ENCODE measurements at places on chromosomes 5 and 9. TPM values are rescaled to one million over a fixed set of nuclear protein-coding genes. Genes with fewer than 3 reads are reported as not detected.

DNA sequence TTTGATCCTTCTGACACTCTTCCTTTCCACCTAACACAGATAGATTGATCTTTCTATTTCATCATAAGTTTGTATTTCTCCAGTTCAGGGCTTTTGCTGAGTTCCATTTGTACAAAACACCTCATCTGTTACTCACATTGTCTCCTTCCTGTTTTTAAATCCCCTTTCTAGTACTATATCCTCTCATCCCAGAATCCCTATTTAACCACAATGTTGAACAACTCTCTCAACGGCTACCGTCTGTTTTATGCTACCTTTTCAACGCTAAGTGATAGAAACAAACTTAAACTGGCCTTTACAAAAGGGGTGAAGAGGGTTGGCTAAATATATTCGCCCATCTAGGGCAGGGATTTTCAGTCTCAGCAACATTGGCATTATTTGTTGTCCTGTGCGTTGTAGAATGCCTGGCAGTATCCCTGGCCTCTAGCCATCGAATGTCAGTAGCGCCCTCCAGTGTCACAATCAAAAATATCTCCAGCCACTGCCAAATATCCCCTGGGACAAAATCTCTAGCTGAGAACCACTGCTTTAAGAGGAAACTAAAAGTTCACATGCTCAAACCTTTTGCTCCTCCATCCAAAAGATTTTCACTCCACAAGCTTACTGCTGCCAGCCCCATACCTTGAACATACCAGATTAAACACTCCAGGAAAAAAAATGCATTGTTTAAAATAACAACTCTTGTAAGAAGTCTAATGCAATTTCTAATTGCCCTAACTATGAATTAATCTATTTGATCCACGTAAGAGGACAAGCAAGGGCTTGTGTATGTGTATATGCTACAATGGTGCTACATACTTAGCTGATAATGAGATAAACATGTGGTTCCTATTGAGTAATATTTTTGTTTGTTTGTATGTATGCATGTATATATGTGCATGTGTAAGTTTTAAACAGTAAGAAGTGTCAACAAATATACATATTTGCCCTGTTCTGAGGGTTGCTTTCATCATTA, 344.0 kb downstream of the PTPRD start:
- H3K36me3 ChIP-seq = no peaks in the 10 kb centered on the region
- peak; percentile 12 for DNase-seq
- H3K4me3 ChIP-seq = no peak overlapping the region

DNA sequence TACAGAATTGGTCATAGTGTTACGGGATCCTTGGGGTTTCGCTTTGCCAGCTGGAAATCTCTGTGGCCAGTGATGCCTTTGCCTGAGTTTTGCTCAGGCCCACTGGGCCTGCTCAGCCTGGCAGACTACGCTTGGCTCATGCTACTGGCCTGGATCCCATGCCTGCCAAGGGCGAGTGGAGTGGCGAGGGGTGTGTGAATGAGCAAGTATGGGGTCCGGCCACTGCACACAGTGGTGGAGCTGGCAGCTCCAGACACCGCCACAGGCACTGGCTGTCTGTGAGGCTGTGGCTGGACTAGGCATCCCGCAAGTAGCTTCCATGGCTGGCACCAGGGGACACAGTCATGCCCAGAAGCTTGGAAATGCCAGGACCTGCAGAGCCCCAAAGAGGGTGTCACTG, 240.3 kb downstream of the ARRDC3 start:
- peaks cover 15% of the 10 kb centered on the region for H3K4me1 ChIP-seq
- H3K4me3 ChIP-seq = no peak overlapping the region
- H3K36me3 ChIP-seq = no peaks in the 10 kb centered on the region
- H3K27ac ChIP-seq = no peak overlapping the region
- no peaks in the 10 kb centered on the region for H3K27me3 ChIP-seq
- DNase-seq = no peak

GRCh38 chr5:151475388-151475787, 28.0 kb downstream of the SLC36A1 start:
- no peak overlapping the region for H3K4me3 ChIP-seq
- no peaks in the 10 kb centered on the region for H3K36me3 ChIP-seq
- peaks cover 19% of the 10 kb centered on the region for H3K4me1 ChIP-seq
- DNase-seq = no peak
- no peak overlapping the region for H3K27ac ChIP-seq

DNA sequence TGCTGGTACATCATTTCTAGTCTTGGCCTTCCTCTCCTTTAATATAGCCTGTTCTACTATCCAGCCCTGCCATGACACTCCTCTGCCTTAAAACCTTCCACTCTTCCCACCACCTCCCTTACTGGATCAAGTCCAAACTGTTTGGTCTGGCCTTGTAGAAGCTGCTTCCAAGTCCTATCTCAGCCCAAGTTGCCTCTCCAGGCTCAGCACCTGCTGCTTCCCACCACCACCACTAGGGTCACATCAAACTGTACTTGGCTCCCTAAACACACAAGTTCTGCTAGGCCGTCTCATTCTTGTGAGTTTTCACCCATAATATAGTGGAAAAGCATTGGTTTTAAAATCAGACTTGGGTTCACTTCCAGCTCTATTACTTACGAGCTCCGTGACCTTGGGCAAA, 1.4 kb downstream of the NDUFA8 start:
- peaks cover 3% of the 10 kb centered on the region for H3K4me1 ChIP-seq
- no peaks in the 10 kb centered on the region for H3K36me3 ChIP-seq
- H3K4me3 ChIP-seq = 0 out of 2 replicates have a peak overlapping the region, but pooled peaks have one; percentile 4
- no peak overlapping the region for H3K27ac ChIP-seq
- no peaks in the 10 kb centered on the region for H3K27me3 ChIP-seq

GRCh38 chr5:158154226-158155005, 295.5 kb upstream of the CLINT1 start:
- H3K4me1 ChIP-seq = peaks cover 22% of the 10 kb centered on the region
- no peak overlapping the region for H3K4me3 ChIP-seq
- no peak overlapping the region for H3K27ac ChIP-seq

DNA sequence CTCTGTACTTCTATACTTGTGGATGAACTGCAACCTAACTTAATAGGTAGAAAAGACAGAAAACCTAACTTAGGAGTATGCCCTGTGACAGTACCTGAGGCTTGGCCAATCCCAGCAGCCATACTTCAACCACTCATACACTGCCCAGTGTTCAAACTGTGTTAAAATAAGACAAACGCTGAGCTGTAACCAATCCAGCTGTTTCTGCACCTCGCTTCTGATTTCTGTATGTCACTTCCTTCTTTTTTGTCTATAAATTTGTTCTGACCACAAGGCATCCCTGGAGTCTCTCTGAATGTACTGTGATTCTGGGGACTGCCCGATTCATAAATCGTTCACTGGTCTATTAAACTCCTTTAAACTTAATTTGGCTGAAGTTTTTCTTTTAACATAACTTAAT, 41.4 kb downstream of the AUH start:
- no peak overlapping the region for H3K27ac ChIP-seq
- no peaks in the 10 kb centered on the region for H3K36me3 ChIP-seq
- no peaks in the 10 kb centered on the region for H3K4me1 ChIP-seq

Gene SLC25A2
- not detected for total RNA-seq

DNA sequence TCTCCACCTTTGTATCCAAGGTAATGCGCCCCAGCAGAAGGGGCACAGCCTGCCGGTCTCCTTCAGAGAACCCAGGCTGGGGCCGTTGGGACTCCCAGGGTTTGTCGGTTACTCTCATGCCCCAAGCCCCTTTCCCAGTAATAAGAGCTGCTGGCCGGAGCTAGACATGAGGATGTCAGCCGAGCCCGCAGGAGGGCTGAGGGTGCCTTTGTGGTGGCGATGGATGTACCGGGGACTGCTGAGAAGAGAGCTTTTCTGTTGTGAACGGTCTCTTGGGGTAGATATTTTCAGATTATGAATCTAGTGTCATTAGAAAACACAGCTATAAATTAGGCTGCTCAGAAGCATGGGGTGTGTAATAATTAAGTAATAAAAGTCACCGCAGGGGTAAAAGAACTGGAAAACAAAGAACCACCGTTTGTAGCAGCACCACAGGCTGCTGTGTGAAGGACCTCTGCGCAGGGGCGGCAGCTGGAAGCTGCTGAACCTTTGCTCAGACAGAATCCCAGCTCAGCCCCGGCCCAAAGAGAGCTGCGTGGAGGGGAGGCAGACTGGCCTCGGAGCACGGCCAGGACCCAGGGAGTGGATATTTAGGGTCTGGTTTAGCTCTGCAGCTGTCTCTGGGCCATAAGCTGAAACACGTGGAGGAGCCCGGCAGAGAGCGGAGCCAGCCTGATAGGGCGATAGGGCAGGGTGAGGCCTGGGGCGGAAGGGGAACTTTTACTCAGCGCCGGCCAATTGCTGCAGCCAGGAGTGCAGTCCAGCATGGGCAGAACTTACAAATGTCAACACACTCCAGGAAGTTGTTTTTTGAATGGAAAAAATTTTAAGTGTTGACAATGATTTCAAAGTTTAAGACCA, 50.5 kb upstream of the BARHL1 start:
- H3K36me3 ChIP-seq = no peaks in the 10 kb centered on the region
- no peaks in the 10 kb centered on the region for H3K4me1 ChIP-seq
- H3K27me3 ChIP-seq = peaks cover 21% of the 10 kb centered on the region
- no peak overlapping the region for H3K4me3 ChIP-seq

Gene CLK4
- total RNA-seq = 19.0 TPM

DNA sequence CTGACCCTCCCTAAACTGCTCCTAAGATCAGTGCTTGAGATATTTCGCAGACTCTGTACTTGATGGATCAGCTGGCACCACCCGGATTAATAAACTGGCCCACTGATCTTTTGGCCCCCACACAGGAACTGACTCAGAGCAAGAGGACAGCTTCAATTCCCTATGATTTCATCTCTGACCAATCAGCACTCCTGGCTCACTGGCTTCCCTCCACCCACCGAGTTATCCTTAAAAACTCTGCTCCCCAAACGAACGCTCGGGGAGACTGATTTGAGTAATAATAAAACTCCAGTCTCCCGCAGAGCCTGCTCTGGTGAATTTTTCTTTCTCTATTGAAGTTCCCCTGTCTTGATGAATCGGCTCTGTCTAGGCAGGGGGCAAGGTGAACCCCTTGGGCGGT, 36.5 kb upstream of the CD180 start:
- H3K36me3 ChIP-seq = no peaks in the 10 kb centered on the region
- DNase-seq = peak; percentile 7
- H3K27ac ChIP-seq = no peak overlapping the region

GRCh38 chr9:124594225-124594624, 87.0 kb upstream of the NR5A1 start:
- DNase-seq = no peak
- H3K4me1 ChIP-seq = peaks cover 12% of the 10 kb centered on the region
- H3K36me3 ChIP-seq = no peaks in the 10 kb centered on the region
- H3K4me3 ChIP-seq = no peak overlapping the region
- no peaks in the 10 kb centered on the region for H3K27me3 ChIP-seq

- no peaks in the 10 kb centered on the region for H3K27me3 ChIP-seq
- no peaks in the 10 kb centered on the region for H3K36me3 ChIP-seq
- peak; percentile 3 for DNase-seq
- H3K27ac ChIP-seq = no peak overlapping the region
- peaks cover 11% of the 10 kb centered on the region for H3K4me1 ChIP-seq
Observed at GRCh38 chr9:76045221-76045620, 154.7 kb downstream of the PCSK5 start.

DNA sequence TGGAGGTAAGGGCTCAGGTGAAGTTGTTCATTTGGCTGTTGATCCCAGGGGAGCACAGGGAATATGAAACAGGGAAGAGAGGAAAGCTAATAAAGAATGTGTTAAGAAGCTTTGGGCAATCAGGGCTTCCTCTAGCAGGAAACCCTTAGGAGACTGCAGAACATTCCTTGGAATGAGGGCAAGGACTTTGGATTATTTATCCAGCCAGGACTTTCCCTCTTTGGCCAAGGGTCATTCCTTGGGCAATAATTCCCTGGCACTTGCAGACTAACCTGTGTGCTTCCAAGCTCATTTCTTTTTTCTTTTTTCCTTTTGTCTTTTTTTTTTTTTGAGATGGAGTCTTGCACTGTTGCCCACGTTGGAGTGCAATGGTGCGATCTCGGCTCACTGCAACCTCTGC, 209.2 kb upstream of the MAP3K1 start:
- peaks cover 11% of the 10 kb centered on the region for H3K27me3 ChIP-seq
- no peaks in the 10 kb centered on the region for H3K36me3 ChIP-seq
- H3K4me1 ChIP-seq = no peaks in the 10 kb centered on the region
- no peak overlapping the region for H3K4me3 ChIP-seq
- DNase-seq = no peak

Gene EGFLAM
- total RNA-seq = not detected

GRCh38 chr5:179874136-179874535, 15.5 kb upstream of the MRNIP start:
- no peak overlapping the region for H3K27ac ChIP-seq
- no peak overlapping the region for H3K4me3 ChIP-seq
- no peak for DNase-seq
- H3K4me1 ChIP-seq = no peaks in the 10 kb centered on the region
- H3K27me3 ChIP-seq = no peaks in the 10 kb centered on the region

DNA sequence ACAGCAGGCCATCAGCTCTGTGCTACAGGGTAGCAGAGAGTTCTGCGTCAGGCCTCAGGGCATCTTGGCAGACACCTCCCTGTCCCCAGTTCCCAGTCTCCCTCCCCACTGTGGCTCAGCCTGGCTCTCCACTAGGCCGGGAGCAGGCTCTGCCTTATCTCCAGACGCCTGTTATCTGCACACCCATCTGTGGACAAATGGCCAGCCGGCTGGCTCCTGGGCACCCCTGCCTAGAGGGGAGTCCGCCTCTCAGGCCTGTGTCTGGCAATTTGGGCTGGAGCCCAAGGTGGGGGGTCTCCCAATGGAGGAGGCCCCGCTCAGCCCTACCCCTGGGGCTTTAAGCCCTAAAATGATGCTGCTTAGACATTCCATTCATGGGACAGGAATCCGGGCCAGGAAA, 39.2 kb upstream of the HAND1 start:
- no peaks in the 10 kb centered on the region for H3K4me1 ChIP-seq
- no peak for DNase-seq
- no peak overlapping the region for H3K4me3 ChIP-seq
- H3K27ac ChIP-seq = no peak overlapping the region
- H3K36me3 ChIP-seq = no peaks in the 10 kb centered on the region

- peak overlapping the region; percentile 72 for H3K4me3 ChIP-seq
- H3K36me3 ChIP-seq = peaks cover 6% of the 10 kb centered on the region
- no peaks in the 10 kb centered on the region for H3K27me3 ChIP-seq
- H3K4me1 ChIP-seq = peaks cover 79% of the 10 kb centered on the region
- peak overlapping the region; percentile 79 for H3K27ac ChIP-seq
- DNase-seq = no peak
Observed at GRCh38 chr5:167755420-167755819, 536.0 kb upstream of the WWC1 start.

GRCh38 chr5:16750445-16750844, 133.6 kb upstream of the RETREG1 start:
- DNase-seq = no peak

DNA sequence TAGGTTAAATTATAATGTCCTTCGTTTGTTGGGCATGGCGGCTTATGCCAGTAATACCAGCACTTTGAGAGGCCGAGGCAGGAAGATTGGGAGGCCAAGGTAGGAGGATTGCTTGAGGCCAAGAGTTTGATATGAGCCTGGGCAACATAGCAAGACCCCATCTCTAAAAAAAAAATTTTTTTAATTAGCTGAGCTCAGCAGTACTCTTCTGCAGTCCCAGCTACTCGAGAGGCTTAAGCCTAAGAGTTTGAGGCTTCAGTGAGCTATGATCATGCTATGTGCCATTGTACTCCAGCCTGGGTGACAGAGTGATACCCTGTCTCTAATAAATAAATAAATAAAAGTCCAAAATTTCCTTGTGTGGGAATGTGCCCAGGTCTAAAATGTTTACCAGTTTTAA, 9.1 kb upstream of the MSANTD3 start:
- H3K4me1 ChIP-seq = no peaks in the 10 kb centered on the region
- DNase-seq = no peak
- no peaks in the 10 kb centered on the region for H3K27me3 ChIP-seq
- H3K4me3 ChIP-seq = no peak overlapping the region
- H3K27ac ChIP-seq = no peak overlapping the region

GRCh38 chr9:87864915-87865314, 17.8 kb upstream of the SPATA31E1 start:
- no peaks in the 10 kb centered on the region for H3K27me3 ChIP-seq
- H3K4me1 ChIP-seq = peaks cover 20% of the 10 kb centered on the region
- no peak overlapping the region for H3K27ac ChIP-seq
- H3K4me3 ChIP-seq = no peak overlapping the region
- DNase-seq = no peak
